ENCODE measurements at places on chromosomes 12 and 14. TPM values are rescaled to one million over a fixed set of nuclear protein-coding genes. Genes with fewer than 3 reads are reported as not detected.

Gene JAG2
- 7.1 TPM for total RNA-seq

Gene TOMM20L
- total RNA-seq = not detected

Gene PTPN21
- 0.53 TPM for total RNA-seq

Gene CBLN3
- 10.9 TPM for total RNA-seq

Gene TGM1
- 8.7 TPM for total RNA-seq
